ENCODE measurements at places on chromosomes 4 and X. TPM values are rescaled to one million over a fixed set of nuclear protein-coding genes. Genes with fewer than 3 reads are reported as not detected.

DNA sequence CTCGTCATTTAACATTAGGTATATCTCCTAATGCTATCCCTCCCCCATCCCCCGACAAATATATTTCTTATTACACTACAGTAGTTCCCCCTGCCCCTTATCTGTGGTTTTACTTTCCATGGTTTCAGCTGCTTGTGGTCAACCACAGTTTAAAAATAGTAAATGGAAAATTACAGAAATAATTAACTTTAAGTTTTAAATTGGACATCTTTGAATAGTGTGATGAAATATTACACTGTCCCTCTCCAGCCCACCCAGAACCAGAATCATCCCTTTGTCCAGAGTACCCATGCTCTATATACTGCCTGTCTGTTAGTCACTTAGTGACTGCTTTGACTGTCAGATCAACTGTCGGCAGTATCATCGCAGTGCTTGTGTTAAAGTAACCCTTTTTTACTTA, 47.4 kb upstream of the VEGFC start:
- DNase-seq = peak; percentile 44

The SPP1 gene
- total RNA-seq = 0.72 TPM

- no peak for DNase-seq
These were observed 110.0 kb downstream of the SOWAHB start for GRCh38 chr4:76787898-76788297.

GRCh38 chr4:8227201-8227770, 28.2 kb downstream of the SH3TC1 start:
- no peak for DNase-seq

- no peak for DNase-seq
These were observed 106.3 kb downstream of the CDS1 start for GRCh38 chr4:84689197-84689596.

The RAB41 gene
- not detected for total RNA-seq

DNA sequence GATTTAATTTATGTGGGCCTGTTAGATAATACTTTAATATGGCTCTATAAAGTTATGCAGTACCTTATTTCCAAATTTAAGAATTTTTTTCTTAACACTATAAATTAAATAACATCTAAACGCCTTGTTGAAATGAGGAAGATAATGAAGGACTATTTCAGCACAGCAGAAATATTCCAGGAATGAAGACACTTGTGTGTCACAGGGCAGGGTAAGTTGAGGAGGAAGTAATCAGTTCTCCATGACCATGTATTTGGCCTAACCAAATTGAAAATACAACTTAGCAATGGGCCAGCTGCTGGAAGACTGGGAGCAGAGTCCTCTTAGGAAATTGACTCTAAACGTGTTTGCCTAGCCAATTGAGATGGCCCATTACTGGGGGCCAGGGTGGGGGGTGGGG, 16.9 kb downstream of the CXCL3 start:
- DNase-seq = no peak

GRCh38 chr4:63937961-63938360, 471.3 kb downstream of the TECRL start:
- no peak for DNase-seq

The NUP62CL gene
- not detected for total RNA-seq

DNA sequence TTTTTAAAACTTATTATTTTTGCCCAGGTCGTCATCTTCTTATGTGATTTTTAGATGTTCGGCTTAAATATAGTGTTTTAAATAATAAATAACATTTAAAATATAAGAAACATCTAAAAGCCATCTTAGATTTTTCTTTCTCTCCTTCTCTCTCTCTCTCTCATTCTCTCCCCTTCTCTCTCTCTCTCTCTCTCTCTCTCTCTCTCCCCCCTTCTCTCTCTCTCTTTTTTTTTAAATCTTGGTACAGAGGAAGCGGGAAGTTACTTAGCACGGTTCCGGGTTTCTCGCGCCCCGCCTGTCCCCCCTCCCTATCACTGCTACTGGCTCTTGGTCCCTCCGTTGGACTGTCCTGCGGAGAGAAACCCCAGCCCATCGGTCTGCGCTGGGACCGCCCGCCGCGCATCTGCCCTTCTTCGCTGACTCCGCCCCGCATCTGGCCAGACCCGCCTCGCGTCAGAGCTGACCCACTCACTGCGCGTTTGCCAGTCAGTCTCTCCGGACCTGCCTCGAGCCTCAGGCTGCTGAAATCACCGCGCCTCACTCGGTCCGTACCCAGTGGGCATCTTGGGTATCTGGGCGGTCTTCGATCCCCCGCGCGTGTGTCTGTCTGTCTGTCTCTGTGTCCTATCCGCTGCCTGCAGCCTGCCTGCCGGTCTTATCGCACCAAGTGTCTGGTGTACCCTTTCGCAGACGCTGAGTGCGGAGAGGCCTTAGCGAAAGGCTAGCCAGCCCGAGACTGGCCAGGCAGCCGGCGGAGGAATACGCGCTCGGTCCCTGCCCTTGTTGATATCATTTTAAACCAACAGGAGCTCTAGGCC, at the start of gene PABPC5:
TSS of gene PABPC5 (plus strand) at position 489 of the 818 bp plus-strand sequence. CDS start 739 bp downstream, outside the sequence.
- peak; percentile 67 for DNase-seq

DNA sequence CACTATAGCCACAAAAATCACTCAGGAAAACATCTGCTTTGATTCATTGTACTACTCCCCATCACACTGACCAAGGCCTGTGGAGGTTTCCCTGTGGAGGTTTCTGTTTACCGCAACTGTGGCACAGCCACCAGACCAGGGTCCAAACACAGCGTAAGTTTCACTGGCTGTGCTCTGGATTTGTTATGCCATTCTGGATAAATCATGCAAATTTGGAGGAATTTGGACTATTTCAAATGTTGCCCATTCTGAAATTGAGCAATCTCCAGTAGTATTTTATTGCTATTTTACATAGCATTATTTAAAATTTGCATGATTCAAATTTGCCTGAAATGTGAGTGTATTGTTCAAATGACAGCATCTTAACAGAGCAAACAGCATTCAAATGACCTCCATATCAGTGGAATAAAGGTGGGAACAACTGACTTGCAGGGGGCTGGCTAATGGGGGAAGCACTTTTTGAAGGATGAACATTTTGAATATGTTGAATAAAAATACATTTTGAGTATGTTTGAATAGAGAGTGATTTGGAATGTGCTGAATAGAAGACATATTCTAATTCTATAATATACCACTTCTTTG, 66.1 kb upstream of the ACSL1 start:
- DNase-seq = no peak

GRCh38 chrX:8724300-8724699, 7.6 kb downstream of the ANOS1 start:
- DNase-seq = no peak

The TBC1D9 gene
- total RNA-seq = 12.8 TPM

- DNase-seq = no peak
These were observed 200.3 kb upstream of the TENM3 start for GRCh38 chr4:182042945-182043344.

- DNase-seq = no peak
These were observed 19.4 kb downstream of the MTTP start for GRCh38 chr4:99593781-99594641.

- peak; percentile 50 for DNase-seq
These were observed 126.6 kb downstream of the ASB9 start for GRCh38 chrX:15143050-15143824.

- DNase-seq = no peak
These were observed 170.2 kb upstream of the NUDT6 start for GRCh38 chr4:123092586-123092985.

DNA sequence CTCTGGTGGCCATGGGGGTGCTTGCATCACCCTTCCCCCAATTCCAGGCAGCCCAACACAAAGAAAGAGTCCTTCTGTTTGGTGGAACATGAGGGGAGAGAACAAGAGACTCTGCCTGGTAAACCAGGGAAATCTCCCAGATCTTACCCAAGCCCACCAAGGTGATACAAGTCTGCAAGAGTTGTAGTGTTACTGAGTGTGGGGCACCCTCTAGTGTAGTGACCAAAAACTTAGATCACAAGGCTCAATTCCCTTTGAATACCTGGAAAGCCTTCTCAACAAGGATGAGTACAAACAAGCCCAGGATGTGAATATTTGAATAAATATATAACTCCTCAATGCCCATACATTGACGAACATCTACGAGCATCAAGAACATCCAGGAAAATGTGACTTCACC, 64.7 kb downstream of the IL13RA2 start:
- DNase-seq = no peak

DNA sequence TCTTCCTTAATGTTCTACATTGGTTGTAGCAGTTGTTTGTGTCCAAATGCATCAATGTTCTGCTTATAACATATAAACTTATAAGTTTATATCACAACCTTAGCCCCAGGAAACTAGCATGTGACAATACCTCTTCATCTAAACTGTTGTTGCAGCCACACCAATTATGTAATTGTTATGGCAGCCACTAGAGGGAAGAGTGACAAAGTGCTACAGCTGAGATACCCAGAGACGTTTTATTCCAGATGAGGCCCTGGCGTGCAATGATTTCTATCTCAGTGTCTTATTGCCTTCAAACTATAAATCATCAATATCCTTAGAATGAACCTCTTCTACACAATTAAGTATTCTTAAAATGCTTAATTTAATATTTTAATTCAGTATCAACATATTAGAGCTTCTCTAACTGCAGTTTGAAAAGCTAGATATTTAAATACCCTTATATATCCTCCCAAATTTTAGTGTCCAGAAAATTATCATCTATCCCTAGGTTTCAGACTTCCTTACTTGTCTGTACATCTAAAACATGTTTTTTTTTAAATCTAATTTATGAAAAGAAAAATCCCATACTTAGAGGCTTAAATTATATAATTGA, 171.6 kb downstream of the PCDH10 start:
- peak; percentile 3 for DNase-seq

DNA sequence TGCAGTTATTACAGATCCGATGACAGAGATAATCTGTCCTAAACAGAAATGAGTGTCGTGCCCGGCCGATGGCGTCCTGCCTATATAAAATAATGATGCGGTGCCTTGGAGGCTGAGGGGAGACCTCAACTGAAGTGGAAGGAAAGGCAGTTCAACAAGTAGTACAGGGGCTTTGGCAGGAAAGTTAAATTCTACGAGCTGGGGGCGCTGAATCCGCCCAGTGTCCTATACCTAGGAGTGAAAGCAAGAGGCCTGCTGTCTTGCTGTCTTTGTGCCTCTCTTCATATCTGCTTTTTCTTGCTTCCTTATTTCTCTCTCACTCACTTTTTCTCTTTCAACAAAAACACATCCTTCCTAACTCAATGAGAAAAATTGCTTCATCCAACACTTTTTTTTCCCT, 82.2 kb upstream of the PRPS2 start:
- no peak for DNase-seq

The TMEM154 gene
- 5.5 TPM for total RNA-seq

- DNase-seq = no peak
These were observed 63.4 kb downstream of the DCUN1D4 start for GRCh38 chr4:51906167-51906958.

The FAM47A gene
- total RNA-seq = not detected

The LINC00632 gene
- 10.9 TPM for total RNA-seq

DNA sequence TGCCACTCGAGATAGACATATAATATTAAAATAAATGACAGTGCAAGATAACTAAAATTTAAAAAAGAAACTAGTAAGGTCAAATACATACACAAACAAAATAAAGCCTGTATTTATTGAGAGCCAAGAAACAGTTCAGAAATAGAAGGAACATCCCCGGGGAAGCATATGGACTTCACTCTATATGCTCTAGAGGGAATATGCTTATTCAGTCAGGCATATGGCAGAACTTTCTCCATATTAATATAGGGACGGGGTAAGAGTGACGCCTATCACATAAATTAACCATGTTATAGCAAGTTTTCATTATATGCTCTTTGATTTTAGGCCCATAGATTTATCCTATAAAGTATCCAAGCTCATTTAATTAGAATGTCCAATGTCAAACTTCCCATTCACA, 56.7 kb upstream of the EFHC2 start:
- no peak for DNase-seq

The HHIP gene
- 16.0 TPM for total RNA-seq

GRCh38 chrX:153685751-153686696, 1.7 kb upstream of the SLC6A8 start:
- no peak for DNase-seq

The CSAG2 gene
- total RNA-seq = not detected

DNA sequence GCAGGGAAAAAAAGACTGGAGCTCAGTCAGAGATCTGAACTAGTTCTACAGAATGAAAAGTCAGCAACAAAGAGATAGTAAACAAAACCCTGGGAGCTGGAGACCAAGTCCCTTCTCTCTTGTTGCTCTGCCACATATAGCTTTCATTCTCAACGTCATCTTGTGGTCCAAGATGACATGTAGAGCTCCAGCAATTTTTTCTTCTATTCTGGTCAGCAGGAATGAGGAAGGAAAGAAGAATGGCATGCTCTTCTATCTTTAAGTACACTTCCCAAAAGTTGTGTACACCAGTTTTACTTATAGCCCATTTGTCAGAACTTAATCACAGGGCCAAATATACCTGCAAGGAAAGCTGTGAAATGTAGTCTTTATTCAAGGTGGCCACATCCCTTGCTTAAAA, 45.6 kb downstream of the RAP2C start:
- DNase-seq = no peak

The SPIN4 gene
- total RNA-seq = 3.1 TPM

DNA sequence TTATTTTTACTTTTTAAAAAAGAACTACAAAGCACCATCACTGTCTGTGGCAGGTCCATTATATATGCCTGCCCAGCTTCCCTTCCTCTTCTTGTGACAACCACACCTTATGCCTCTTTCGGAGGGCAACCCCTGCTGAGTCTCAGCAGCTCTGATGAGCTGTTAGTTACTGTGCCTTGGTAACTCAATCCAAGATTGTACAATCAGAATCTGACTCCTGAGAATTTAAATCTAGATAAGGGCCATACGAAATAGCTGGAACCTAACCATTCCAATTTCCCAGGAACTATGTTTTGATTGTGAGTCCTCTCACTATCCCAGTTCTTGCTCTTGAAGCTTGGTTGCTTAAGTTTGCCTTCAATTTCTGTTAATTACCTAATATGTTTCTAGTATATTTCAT, 61.9 kb downstream of the ADAMTS3 start:
- DNase-seq = peak; percentile 39

- no peak for DNase-seq
These were observed 8.0 kb downstream of the MSX1 start for GRCh38 chr4:4867375-4868039.

GRCh38 chrX:19515615-19516105, 352 bp upstream of the MAP3K15 start:
- DNase-seq = no peak

DNA sequence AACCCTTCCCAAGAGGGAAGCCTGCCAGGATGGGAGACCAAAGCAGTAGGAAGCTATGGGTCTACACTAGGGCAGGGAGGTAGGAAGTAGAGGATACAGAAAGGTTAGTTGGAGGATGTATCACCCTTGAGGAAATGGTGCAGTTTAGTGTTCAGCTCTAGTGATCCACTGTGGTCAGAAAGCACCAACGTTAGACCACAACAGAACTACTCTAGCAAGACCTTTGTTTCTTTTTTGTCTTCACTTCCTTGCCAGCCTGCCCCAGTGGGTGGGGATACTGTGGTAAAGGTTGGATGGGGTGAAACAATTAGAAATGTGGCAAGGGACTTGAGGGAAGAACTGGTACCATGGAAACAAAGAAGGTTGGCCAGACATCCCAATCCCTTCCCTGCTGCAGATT, 83.3 kb downstream of the DDIT4L start:
- DNase-seq = no peak

The STOX2 gene
- 1.1 TPM for total RNA-seq
